ENCODE measurements at places on chromosomes 12 and 14.
A peak's percentile ranks its signal among the peaks of the same experiment; 100 is the strongest.

DNA sequence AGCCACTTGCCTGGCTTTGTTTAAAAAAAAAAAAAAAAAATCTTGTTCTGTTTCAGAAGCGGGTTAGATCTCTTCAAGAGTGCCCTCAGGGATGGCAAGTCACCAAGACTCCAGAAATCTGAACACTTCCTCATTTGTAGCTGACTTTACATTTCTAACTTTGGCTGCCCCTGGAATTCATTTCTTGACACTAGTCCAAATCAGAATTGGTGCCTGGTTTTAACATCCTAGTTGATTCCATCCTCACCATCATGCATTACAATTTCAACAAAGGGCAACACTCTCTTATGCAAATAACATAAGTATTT lies 295.5 kb downstream of the RMST start:
- no peak for DNase-seq

DNA sequence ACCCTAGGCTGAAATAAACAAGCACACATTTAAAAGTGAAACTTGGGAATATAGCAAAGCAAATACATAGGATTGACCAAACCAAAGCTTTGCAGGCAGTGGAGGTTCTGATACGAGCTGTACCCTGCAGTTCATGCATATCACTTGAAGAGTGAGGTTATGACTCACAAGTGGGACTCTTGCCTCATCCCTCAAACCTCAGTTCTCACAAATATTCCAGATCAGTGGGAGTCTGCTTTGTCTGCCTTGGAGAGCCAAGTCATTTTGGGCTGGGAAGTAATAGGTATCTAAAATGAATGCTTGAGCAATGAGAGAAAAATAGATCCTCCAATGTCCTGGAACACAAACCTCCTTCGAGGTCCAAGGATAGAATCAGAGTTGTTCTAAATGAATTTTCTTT lies 116.4 kb downstream of the LRIG3 start:
- DNase-seq, result peak; percentile 8

DNA sequence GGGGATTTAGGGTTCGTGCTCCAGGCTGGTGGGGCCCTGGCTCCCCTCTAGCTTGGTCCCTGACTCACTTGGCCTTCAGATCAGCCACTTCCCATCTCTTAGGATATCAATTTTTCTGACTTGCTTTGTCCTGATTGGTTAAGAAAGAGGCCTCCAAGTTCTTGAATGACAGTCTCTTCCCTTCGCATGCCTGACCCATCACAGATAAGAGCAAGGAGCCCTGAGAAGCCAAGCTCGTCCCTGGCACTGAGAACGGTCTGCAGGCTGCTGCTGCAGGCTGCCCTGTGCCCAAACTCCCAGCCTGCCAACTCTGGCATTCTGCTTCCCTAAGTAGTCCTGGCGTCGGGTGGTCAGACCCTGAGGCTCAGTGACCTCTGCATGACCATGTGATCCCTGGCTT lies 794 bp upstream of the LRTM2 start:
- DNase-seq, result no peak

DNA sequence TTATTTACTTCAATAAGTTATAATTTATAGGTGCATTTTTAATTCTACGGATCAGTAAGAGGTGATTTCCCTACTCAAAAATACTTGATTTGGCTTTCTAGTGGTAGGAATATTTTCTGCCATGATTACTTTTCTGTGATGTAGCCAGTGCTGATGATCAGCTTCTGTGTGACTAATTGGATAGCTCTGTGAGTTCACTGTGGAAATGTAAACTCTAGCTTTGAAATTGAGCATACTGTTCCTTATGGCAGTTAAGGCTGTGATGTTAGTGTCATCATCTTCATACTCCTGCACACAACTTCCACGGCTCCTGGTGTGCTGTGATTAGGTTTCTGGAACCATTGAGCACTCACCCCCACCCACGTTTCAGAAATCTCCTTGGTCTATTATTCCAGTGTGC lies 48.2 kb downstream of the PLEKHA5 start:
- no peak for DNase-seq

GRCh38 chr14:32697114-32697513 lies 241.6 kb upstream of the NPAS3 start:
- DNase-seq, result no peak

GRCh38 chr12:124665511-124665910 lies 98.1 kb upstream of the NCOR2 start:
- DNase-seq, result no peak

- DNase-seq, result no peak
Observed at GRCh38 chr12:14327711-14328110, 37.8 kb upstream of the ATF7IP start.

GRCh38 chr14:50350975-50351374 lies 38.9 kb downstream of the DMAC2L start:
- no peak for DNase-seq

DNA sequence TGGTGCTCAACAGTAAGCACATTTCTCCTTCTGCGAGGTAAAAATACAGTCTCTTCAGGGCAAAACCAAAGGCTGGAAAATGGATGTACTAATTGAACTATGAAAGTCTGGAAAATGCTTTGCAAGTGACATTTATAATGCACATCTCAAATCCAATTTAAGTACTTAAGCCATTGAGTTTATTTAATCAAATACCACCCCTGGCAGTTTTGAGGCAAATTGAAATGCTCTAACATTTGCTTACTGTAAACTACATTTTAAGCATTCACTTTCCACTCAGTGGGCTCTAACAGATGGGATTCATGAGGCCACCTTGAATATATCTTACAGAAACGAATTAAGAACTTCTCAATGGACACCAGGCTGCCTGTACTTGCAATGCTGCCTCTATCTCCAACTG lies 69.7 kb downstream of the HELB start:
- DNase-seq, result no peak

- no peak for DNase-seq
Observed at GRCh38 chr14:60510254-60510950, 1.5 kb downstream of the SIX6 start.

- no peak for DNase-seq
Observed at GRCh38 chr14:104395276-104395675, 184.3 kb upstream of the C14orf180 start.

GRCh38 chr12:76449993-76450392 lies 101.8 kb upstream of the BBS10 start:
- no peak for DNase-seq

GRCh38 chr12:47548401-47548800 lies 157.4 kb downstream of the RPAP3 start:
- no peak for DNase-seq

- DNase-seq, result no peak
Observed at GRCh38 chr12:9642606-9643265, 26.8 kb upstream of the CLEC2D start.

GRCh38 chr12:85413266-85413665 lies 133.2 kb downstream of the ALX1 start:
- DNase-seq, result no peak

DNA sequence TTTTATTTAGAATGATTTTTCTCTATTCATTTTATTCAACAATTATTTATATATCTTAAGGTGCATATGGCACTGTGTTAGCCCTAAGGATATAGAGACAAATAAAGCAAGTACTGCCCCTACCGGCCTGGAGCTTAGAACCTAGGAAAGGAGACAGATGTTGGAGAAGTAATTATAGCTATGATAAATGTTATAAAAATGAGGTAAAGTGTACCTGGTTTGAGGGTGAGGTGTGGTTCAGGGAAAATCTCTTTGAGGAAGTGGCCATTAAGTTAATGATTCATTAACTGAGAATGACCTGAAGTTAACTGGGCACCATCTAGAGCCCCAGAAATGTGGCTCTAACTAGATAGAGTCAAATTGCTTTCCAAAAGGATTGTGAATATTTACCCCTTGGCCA lies 31.9 kb downstream of the CDKL1 start:
- no peak for DNase-seq

DNA sequence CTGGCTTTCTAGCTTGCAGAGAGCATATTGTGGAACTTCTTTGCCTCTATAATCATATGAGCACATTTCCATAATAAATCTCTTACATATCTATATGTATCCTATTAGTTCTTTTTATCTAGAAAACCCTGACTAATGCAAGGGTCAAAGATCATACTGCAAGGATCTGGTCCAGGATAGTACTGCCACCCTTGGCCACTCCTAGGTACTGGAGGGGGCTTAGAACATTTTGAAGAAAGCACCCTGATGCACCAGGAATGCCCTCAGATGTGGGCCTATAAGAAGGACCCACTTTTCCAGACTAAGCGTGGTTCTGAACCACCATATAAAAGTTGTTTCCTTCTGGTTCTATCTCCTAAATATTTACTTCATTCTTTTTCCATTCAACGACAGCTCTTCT lies 14.6 kb downstream of the ATXN7L3B start:
- no peak for DNase-seq

- no peak for DNase-seq
Observed at GRCh38 chr12:88238406-88238805, 96.3 kb downstream of the TMTC3 start.

GRCh38 chr12:132342251-132343227 lies 13.2 kb upstream of the GALNT9 start:
- no peak for DNase-seq
